ENCODE measurements at places on chromosomes 2 and 18.

DNA sequence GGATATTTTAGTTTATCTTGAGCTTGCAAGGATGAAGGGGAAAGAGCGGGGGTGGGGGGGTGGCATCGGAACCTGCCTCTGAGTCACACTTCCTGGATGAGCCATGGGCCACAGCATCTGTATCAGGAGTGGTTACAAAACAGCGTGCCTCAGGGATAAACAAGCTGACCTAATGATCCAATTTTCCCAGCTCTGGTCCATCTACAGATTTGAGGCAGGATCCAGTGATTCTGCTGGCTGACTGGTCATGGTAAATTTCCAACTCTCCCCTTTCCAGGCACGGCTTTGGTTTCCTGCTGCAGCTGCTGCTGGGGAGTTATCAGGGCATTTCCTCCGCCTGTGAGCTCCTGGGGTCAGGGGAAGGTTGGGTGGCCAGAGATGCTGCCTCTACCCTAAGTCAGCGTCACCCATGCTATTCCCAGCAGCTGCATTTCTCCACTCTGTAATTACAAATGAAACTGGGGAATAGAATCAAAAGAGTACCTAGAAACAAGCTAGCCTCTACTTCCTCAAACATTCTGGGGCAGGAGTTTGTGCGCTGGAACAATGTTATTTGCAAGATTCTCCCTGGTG is 4.7 kb upstream of the HPCAL1 start:
- no peak for DNase-seq

- peak; percentile 46 for DNase-seq
Observed at GRCh38 chr2:130391058-130391871, 35.4 kb downstream of the PTPN18 start.

- DNase-seq: no peak
Observed at GRCh38 chr2:2823061-2823753, 492.1 kb upstream of the MYT1L start.

- DNase-seq: no peak
Observed at GRCh38 chr18:3931013-3931315, 481.0 kb downstream of the TGIF1 start.
